ENCODE measurements at places on chromosomes 1 and 21.

DNA sequence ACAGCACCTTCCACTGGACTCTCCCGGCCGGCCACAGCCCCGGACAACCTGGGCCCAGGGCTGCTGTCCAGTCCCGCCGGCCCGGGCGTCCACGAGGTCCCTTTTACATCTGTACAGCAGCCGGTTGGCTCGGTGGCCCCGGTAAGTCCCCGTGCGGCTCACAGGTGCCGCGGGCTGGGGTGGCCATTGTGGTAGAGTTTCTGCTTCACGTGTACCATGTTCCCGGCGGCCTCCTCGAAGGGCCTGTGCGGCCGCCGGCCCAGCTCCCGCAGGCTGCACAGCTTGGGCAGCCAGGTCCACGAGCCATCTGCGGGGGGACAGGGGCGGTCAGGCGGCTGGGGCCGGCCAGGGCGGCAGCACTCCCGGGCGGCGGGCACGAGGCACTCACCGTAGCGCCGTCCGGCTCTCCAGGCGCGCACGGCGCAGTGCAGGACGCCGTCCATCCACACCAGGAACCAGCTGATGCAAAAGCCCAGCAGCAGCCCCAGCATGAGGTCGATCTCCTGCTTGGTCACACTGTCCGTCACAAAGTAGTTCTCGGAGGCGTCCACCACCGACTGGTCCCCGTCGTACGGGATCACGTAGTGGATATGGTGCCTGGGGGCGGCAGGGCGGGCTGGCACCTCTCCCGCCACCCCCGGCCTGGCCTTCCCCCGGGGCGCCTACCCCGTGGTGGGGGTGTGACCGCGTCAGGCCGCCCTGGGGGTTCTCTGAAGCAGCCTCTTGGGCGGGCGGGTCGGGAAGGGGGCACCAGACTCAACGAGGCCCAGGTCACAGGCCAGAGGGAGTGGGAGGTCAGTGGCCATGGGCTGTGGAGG is 5.0 kb downstream of the TMEM240 start:
- DNase-seq, result no peak

DNA sequence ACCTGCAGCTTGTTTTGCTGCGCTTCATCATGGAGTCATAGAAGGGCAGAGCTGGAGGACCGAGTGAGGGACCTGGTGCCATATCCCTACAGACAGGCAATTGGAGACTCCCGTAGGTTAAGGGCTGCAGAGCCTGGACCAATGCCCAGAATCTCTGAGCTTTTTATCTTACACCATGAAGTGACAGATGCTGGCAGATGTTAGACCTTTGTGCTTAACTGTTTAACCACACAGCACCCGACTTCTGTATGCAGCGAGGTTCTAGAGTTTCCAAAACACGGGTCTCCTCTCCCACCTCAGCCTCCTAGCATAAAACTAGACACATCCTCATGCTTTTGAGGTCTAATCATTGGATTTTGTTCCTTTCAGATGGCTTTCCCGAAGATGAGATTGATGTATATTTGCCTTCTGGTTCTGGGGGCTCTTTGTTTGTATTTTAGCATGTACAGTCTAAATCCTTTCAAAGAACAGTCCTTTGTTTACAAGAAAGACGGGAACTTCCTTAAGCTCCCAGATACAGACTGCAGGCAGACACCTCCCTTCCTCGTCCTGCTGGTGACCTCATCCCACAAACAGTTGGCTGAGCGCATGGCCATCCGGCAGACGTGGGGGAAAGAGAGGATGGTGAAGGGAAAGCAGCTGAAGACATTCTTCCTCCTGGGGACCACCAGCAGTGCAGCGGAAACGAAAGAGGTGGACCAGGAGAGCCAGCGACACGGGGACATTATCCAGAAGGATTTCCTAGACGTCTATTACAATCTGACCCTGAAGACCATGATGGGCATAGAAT is 47.6 kb downstream of the B3GALT5 start:
- DNase-seq, result no peak

- DNase-seq, result no peak
Observed at GRCh38 chr1:233790662-233791371, 113.7 kb upstream of the SLC35F3 start.

GRCh38 chr1:38336301-38336923 is 289.8 kb upstream of the POU3F1 start:
- no peak for DNase-seq

GRCh38 chr1:68917456-68917855 is 420.6 kb upstream of the DEPDC1 start:
- DNase-seq, result no peak

DNA sequence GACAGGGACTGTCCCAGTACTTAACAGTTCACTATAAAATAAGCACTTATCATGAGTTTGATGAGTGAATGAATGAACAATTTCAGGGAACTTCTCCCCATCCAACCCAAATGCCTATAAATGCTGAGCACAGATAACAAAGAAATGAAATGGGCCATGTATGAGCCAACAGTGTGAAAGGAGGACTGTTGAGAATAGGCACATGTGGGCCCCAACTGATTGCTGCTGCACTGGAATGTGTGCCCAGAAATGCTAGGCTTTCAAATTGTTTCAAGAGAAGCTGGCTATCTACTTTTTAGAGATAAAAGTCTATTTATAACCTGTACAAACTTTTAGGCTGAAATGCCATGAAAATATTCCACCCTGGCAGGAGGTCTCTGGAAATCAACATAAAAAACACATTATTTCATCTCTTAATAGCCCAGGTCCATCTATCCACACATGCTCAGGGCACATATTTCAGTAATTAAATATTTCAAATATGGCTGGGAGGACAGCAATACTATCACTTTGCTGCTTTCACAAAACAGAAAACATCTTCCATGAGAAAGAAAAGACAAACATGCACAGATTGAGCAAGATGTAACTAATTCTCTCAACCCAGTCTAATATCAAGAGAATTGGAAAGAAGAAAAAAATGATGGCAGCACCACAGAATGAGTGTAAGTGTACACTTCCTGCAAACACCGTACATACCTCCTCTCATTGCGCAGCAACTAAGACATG is 49.8 kb downstream of the COLGALT2 start:
- no peak for DNase-seq
